ENCODE measurements at places on chromosomes 7 and 10.

- no peak for DNase-seq
Measured at GRCh38 chr10:45544191-45544590, 128.4 kb downstream of the ZFAND4 start.

GRCh38 chr10:78411716-78412115 is 378.1 kb downstream of the RPS24 start:
- DNase-seq = no peak

DNA sequence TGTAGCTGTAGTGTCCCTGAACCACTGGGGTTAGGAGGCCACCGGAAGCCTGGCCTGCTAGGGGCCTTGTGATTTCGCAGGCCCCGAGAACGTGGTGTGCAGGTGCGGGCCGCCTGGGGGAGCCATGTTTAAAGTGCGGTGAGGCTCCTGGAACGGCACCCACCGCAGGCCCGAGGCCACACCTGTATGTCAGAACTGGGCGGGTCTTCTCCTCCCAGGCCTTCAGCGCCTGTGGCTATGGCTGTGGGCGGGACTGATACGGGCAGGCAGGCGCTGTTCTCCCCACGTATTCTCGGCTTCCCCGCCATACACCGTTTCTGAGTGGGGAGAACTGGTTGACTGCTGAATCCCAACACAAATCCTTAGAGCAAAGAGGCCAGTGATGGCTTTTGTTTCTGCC is 74.8 kb downstream of the DNAJB6 start:
- no peak for DNase-seq

DNA sequence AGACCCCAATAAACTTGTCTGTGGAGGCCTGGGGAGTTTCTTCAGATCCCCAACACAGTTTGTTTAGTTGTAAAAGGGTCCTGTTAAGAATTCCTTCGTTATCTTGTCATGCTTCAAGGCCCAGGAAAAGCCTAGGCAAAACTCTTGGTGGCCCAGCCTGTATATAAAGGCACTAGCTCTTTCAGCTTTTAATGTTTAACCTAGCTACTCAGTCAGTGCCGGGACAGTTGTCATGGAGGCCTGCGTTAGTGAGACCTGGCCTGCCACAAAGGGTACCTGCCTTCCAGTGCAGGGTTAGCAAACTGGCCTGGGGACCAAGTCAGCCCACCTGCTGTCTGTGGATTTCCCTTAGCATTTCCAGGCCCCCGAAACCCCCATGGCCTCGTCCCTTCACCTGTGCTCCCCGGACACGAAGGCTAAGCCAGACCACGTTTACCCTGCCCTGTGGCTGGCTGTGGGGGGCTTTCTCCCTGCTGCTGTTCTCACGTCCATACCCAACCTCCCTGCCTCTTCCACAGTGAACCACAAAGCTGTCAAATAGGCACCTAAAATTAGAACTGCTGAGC is 96.9 kb upstream of the PPP2R2D start:
- no peak for DNase-seq

- no peak for DNase-seq
Measured at GRCh38 chr7:50531401-50531911, 33.7 kb downstream of the DDC start.

DNA sequence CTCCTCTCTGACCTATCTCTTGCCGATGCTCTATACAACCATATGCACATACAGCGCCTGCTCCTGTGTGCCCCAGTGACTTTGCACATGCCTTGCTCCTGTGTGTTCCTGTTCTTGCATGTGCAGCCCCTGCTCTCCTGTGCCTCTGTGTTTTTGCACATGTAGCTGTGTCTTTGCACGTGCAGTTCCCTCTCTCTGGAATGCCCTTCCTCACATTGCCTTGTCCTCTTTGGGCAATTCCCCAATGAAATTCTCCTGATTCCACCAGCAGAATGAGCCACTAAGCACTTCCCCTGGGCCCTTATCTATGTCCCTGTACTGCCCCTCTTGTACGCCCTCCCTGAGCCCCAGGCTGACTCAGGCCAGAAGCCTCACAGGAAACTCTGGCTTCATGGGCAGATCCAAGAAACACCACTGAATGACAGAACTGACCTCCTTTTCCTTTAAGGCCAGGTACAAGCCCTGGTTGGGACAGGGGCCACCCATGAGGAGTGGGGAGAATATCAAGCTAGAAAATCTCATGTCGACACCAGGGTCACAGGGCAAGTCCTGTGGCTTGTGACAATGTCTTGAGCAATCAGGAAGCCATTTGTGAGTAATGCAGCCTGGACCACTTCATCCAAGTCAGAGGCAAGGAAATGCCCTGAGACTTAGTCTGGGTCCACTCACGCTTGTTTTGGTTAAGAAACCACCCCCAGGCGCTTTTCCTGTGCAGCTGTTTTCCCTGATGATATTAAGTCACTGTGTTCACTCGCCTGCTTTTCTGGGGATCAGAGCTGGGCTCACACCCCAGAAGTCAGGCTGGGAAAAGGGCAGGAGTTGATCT is 1.9 kb upstream of the ARHGAP22 start:
- peak; percentile 93 for DNase-seq

DNA sequence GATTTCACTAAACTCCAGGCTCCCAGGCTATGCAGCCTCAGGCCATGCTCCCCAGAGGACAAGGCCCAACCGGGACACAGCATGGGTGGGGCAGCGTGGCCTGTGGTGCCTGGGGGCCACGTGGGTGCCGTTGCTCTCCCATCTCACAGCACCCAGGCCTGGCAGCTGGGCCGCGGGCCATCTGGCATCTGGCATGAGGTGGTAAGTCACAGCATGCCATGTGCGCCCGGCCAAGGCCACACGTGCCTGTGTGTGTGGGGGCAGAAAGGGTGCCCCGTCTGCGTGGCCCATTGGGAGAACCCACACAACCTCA is 204.1 kb downstream of the EBF3 start:
- no peak for DNase-seq

GRCh38 chr10:97384156-97384555 is 17.0 kb downstream of the RRP12 start:
- no peak for DNase-seq

- no peak for DNase-seq
Measured at GRCh38 chr10:13180788-13181187, 19.4 kb downstream of the MCM10 start.

DNA sequence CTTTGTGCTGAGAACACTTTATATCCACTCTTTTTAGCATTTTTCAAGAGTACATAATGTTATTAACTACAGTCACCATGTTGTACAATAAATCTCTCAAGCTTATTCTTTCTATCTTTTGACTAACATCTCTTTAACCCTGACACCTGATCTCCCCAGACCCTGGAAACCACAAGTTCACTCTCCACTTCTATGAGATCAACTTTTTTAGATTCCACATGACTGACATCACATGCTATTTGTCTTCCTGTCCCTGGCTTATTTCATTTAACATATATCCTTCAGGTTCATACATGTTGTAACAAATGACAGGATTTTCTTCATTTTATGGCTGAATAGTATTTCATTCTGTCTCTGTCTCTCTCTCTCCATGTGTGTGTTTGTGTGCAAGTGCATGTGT is 15.5 kb downstream of the SLC13A1 start:
- DNase-seq = no peak
